ENCODE measurements at places on chromosomes 2 and 18.

DNA sequence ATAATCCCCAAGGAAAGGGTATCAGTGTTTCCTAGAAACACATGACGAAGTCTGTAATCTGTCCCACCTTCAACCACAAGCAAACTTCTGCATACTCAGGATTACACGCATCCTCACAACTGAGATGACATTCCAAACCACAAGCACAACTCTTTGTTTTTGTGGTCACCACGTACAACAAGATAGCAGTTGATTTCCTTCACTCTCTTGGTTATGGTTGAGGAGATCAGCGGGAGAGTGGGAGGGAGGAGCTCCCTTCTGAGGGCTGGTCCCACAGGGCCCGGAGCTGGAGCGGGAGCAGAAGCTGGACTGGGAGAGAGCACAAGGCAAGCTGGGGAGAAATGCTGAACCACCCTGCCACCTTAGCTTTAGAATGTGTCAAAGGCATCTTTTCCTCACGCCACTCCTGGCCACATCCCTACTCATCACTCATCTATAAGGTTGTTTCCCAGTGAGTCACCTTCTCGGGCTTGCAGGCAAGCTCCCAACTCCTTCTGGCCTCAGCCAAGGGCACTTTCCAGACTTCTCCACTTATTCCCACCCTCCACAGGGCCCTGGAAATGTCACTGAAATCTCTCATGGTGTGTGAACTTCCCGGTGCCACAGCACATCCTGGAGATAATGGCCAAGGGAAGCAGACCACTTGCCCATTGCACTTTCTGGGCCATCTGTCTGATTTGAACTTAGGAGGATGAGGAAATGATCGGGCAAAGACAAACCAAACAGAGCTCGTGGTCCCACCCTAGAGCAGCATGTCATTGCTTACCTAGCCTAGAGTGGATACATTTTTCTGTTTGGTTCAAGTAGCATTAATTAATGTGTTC, 98.9 kb upstream of the LGALSL start:
- DNase-seq, result no peak

DNA sequence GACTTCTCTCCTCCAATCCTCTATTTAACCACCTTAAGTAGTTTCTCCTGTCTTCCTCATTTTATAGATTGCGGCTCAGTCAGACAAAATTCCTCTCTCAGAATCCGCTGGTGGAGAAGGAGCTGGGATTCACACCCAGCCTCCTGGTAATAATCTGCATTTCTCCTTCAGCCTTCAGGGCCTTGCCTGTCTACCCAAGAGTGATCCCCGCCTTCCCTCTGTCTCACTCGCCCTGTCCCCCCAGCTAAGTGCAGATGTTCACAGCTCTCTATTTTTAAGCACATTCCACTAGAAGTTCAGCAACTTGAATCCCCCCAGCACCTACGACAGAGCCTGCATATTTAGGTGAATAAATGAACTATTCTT, 212.5 kb upstream of the HAAO start:
- DNase-seq, result no peak

DNA sequence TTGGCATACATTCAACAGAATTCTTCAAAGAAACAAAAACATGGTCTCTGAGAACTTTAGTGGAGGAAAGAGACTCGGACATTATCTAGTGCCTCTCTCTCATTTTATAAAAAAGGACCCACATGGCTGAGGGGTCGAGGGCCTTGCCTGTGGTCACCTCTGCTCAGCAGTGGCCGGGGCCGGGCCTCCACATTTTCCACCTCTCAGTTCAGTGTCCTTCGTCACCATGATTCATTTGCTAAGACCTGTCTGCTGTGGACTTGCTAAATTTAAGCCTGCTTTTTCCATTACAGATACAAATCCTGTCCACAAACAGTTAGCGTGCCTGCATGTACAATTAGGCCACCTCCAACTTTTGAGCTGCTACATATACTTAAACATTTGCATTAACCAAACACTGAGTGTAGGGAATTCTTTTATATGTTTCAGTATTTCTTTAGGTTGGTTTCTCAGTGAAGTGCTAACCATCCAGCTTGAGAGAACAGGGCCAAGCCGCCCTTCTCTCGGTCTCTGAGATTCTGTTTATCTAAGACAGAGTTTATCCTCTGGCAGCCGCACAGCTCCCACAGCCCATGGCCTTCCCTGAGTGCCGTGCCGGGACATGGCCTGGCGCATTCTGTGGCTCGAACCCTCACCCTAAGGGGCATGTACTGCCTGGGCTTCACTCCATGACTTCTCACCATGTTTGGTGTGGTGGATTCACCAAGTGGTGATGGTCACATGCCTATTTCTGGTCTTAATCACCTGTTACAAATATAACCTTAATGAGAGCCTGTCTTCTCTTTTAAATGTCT, 46.2 kb downstream of the COA5 start:
- DNase-seq, result no peak

- no peak for DNase-seq
These were observed 759.4 kb downstream of the ADCYAP1 start for GRCh38 chr18:1663879-1664705.

GRCh38 chr18:26868968-26869586, 3.6 kb upstream of the AQP4 start:
- no peak for DNase-seq

- DNase-seq, result no peak
These were observed 29.4 kb upstream of the NCOA1 start for GRCh38 chr2:24461685-24462084.

GRCh38 chr18:45510656-45511055, 104.6 kb upstream of the SLC14A2 start:
- no peak for DNase-seq

DNA sequence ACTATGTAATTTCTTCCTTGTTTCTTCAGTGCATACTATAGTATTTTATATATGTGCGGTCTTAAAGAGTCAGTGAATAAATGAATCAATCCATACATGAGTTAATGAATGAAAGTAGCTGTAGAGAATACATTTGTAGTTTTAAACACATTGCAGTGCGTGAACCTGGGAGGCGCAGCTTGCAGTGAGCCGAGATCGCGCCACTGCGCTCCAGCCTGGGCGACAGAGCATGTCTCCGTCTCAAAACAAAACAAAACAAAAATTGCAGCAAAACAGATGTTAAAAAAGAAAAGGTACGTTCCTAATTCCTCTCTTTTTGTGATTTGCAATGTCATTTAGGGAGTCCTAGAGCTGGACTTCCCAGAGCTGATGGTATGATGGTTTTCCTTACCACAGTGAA, 1144.8 kb upstream of the FANCL start:
- DNase-seq, result no peak

DNA sequence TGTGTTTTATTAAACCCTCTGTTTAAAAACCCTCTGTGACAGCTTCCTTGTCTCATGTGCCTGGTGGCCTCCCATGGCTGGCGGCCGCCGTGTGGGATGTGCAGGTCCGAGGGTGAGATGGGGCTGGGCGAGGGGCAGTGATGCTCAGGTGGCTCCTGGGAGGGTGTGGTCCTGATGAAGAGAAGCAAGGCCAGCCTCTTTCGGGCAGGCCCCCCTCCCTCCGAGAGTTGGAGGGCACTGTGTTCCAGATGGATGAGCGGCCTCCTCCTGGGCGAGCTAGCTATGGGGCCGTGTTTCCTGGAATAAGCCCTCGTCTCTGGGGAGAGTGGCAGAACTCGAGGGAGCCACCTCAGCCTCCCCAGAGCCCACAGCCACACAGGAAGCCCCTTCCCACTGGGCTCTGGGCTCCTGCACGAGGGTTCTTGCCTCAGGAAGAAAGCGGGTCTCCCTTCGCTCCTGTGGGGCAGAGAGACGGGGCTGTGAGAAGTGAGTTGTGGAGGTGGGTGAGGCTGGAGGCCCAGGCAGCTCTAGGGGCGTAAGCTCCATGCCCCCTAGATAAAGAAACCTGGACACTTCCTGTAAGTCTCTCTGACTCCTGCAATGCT, 72.1 kb downstream of the ASB1 start:
- no peak for DNase-seq

- peak; percentile 16 for DNase-seq
These were observed 270.3 kb downstream of the NEDD4L start for GRCh38 chr18:58314284-58314683.

GRCh38 chr2:111936881-111937280, 38.5 kb downstream of the MERTK start:
- DNase-seq, result no peak

GRCh38 chr2:182023235-182023634, 37.6 kb downstream of the PPP1R1C start:
- DNase-seq, result no peak

GRCh38 chr2:83826577-83826976, 632.5 kb downstream of the SUCLG1 start:
- DNase-seq, result no peak

DNA sequence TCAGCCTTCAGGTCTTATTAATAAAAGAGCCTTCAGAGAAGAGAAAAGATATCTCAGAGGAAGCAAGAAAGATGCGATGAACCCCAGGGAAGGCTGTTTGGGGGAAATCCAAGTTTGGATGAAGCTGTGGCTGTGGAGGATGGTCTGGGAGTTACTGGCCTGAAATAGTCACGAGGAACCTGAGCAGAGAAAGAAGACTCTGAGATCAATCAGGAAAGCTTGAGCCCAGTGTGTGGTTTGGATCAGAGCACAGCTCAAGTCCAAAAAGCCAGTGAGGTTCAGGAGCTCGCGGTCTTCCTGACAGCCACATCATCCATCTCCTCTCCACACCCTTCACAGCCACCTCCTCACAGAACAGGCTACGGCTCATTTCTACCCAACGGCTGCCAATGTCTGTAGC, 87.4 kb upstream of the SERPINE2 start:
- DNase-seq, result no peak

GRCh38 chr2:9231291-9232165, 24.9 kb downstream of the ASAP2 start:
- peak; percentile 35 for DNase-seq

- no peak for DNase-seq
These were observed 1.7 kb upstream of the RFTN2 start for GRCh38 chr2:197677056-197677455.

DNA sequence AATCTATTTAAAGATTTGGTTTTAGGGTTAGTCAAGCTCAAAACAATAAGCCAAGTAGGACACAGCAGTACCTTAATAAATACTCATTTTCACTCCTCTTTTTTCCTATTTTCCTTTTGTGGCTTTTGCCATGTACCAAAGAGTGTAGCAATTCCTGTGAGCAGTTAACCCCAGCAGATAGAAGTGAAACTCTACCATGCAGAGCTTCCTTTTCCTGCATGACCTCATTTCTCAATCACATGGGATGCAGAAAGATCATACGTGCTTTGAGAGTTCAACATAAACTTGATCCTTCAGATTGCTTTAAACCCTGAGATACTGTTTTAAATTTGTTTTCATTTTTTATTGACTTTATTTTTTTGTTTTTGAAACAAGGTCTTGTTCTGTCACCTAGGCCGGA, 99.1 kb upstream of the ARHGAP15 start:
- no peak for DNase-seq

DNA sequence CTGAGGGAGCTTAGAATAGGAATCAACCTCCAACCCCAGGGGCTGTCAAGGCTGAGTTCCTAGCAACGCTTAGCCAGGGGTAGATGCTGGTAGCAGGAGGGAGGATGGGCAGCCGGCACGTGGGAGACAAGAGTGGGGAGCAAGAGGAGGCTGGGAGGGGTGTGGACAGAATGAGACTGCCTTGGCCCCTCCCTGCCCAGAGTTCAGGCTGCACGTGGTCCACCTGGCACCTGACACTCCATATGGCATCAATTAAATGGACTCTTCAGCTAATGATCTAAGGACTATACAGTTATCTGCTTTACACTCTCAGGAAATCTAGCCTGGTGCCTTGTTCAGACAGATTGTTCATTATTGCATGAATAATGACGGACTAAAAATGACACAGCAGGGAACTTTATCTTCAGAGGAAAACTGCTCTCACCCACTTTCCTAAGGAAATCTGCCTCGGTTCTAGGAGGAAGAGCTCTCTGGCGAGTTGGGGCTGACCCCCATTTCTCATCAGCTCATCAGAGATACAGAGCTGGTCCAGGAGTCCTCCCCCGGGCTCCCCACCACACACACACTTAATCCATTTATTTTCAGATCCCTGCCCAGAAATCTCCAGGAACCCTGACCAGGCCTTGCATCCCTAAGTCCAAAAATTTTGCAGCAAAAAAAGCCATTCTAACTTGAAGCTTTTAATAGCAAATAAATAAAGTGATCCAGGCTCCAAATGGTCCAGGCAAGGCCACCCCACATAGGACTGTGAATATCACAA, 102.1 kb upstream of the CDC42EP3 start:
- no peak for DNase-seq

- no peak for DNase-seq
These were observed 71.7 kb upstream of the CDCA7 start for GRCh38 chr2:173282795-173283545.

GRCh38 chr2:25257032-25257552, 84.6 kb downstream of the DNMT3A start:
- DNase-seq, result peak; percentile 57

- DNase-seq, result no peak
These were observed 816.2 kb downstream of the MBD2 start for GRCh38 chr18:53408271-53408670.

DNA sequence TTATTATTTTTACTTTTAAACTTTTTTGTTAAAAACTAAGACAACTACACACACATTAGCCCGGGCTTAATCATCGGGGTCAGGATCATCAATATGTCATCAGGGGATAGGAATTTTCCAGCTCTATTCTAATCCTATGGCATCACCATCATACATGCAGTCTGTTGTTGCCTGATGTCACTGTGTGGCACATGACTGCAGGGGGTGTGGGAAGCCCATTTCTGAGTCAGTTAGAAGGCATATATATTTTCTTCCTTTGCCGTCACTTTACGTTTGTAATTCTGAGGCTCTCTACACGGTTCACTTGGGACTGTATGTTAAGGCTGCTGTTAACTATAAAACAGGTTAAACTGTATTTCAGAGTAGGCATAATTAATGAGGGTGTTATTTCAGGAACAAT, 144.4 kb upstream of the ITGA6 start:
- DNase-seq, result no peak

- no peak for DNase-seq
These were observed 11.1 kb downstream of the HES6 start for GRCh38 chr2:238228700-238229099.

GRCh38 chr2:111072220-111072871, 48.4 kb upstream of the BCL2L11 start:
- DNase-seq, result no peak

GRCh38 chr2:194380011-194380410, 1277.0 kb upstream of the SLC39A10 start:
- no peak for DNase-seq

DNA sequence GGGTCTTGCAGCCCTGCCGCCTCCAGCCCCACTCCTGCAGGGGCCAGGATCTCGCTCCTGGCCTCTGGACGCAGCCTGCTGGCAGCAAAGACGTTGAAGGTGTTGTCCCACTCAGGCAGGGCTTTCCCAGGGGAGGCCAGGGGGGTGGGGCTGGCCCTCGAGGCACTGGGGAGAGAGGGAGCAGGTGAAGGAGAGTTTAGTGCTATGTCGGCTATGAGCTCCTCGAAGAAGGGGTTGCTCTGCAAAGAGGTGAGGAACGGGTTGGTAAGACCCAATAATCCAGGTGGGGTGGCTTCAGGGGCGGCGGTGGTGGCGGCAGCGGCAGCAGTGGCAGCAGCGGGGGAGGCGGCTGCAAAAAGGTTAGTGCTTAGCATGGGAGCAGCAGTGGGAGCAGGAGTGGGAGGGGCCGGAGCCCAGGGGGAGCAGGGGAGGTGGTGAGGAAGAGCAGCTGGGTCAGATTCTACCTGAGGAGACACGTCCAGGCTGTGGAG, 9.7 kb upstream of the SFXN5 start:
- DNase-seq, result no peak

Data from cerebellar nuclear complex (tissue), 1 donor.